GM13976 (cell line): ENCODE measurements at places on chromosomes 6 and 20.
A peak's percentile ranks its signal among the peaks of the same experiment; 100 is the strongest.

GRCh38 chr6:11714116-11714797 is 64.3 kb downstream of the ADTRP start:
- DNase-seq: peak; percentile 45

DNA sequence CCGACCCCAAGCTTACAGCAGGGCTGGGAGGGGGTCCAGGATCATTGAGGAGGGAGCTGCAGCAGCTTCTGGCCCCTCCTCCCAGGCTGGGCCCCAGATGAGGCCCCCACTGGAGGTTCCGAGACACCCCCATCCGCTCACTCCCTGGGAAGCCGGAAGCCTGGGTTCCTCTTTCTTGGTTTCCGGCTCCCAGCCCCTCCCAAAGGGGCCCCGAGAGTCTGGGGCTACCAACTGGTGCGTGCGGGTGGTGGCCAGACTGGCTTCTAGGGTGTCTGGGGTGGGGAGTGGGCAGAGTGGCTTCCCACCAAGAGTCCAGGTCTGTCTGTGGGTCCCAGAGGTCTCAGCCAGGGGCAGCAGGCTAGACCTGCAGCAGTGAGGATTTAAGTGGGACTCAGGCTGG is 2.2 kb downstream of the RGS19 start:
- DNase-seq: peak; percentile 75

DNA sequence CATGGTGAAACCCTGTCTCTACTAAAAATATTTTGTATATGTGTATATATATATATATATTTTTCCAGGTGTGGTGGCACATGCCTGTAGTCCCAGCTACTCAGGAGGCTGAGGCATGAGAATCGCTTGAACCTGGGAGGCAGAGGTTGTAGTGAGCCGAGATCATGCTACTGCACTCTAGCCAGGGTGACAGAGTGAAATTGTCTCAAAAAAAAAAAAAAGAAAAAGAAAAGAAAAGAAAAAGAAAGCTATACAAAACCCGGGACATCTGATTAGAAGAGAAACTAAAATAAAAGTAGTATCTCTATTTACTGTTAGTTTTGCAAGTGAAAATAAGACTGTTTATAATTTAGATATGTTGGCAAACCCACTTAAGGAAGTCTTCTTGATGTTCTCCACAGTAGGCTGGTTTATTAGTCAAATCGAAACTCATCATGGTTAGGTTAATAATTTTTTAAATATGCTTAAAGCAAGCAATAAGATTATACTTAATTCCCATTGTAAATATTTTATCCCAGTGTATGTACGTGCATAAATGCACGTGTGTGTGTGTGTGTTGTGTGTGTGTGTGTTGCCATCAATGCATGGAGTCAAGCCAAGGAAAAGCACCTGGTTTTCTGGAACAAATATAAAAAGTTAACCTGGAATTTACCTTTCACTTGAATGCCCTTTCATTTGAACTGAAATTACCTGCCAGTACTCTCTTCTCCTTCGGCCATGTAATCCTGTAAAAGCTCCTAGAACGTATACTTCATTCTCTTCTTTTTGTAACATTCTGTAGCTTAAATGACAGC is 7.1 kb downstream of the VNN2 start:
- peak; percentile 32 for DNase-seq

DNA sequence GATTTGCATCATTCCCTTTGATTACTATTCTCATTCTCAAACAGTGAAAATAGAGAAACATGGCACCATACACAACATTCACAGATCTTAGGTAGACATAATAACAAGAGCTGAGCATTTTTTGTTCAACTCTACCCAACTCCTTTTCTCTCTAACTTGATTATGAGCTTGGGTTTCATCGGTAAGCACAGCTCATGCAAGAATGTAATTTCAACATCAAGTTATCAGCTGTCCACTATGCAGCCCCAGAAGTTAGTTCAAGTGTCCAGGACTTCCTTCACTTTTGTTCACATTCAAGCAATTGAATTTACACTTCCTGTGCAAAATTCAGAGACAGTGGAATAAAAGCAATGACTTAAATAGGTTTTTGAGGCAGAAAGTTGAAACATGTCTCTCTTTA is 297.7 kb upstream of the SASH1 start:
- DNase-seq: no peak

DNA sequence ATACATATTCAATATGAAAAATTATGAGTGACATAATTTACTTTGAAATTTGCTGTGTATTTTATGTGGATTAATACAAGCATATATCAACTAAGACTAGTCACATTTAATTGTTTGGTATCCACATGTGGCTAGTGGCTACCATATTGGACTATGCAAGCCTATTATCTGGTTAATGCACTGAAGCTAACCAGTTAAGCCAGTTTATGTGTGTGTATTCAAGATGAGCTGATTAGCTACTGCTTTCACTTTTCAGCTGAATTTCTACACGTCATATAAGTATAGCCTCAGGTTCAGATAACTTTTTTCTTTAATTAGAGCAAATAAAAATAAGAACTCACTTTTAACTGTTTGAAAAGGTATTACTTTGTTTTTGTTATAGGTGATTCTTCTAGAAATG is 903.7 kb downstream of the TFAP2A start:
- no peak for DNase-seq

- no peak for DNase-seq
Measured at GRCh38 chr6:1572892-1573291, 36.8 kb upstream of the FOXC1 start.

DNA sequence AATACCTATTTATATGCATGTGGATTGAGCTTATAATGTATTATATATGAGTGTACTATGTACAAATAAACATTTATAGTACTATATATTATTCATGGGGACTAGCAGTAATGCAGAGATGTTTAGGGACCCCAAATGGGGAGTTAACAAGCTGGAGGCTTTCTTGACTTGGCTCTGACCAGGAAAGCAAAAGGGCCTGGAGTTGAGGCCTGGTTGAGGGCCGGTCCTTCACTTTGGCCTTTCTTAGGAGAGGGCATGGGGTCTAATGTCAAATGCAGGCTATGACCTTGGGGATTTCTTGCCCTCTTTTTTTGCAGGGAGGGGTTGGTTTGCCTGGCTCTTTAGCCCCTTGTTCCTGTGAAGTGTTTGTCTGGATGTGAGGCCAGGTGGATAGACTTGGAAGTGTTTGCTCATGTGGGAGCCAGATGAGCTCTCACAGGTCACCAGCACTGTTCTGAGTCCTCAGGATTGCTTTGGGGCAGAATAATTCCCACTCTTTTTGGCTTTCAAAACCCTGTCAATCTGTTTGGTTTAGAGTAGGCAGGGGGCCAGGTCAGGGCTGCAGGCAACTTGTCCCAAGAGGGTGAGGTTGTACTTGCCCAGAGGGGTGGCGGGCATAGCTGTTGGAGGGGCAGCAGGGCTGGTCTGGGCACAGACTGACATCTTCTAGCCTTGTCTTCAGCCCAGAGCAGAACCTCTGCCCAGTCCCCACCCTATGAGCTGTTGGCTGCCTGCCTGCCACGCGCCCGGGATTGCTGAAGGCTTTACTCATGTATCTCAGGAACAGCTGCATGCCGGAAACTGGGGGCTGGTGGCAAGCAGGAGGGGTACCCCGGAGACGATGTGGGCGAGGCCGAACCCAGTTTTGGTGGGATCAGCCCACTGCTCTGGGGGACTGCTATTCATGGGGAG is 14.6 kb downstream of the TJAP1 start:
- no peak for DNase-seq

- no peak for DNase-seq
Measured at GRCh38 chr20:64038224-64038564, 2.2 kb downstream of the C20orf204 start.

DNA sequence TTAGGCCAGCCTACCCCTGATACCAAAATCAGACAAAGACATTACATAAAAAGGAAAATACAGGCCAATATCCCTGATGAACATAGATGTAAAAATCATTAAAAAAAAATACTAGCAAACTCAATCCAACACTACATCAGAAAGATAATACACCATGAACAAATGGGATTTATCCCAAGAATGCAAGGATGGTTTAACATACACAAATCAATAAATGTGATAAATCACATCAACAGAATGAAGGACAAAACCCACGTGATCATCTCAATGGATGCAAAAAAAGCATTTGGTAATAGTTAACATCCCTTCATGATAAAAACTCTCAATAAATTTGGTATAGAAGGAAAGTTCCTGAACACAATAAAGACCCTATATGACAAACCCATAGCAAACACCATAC is 63.8 kb downstream of the SLC22A2 start:
- no peak for DNase-seq

DNA sequence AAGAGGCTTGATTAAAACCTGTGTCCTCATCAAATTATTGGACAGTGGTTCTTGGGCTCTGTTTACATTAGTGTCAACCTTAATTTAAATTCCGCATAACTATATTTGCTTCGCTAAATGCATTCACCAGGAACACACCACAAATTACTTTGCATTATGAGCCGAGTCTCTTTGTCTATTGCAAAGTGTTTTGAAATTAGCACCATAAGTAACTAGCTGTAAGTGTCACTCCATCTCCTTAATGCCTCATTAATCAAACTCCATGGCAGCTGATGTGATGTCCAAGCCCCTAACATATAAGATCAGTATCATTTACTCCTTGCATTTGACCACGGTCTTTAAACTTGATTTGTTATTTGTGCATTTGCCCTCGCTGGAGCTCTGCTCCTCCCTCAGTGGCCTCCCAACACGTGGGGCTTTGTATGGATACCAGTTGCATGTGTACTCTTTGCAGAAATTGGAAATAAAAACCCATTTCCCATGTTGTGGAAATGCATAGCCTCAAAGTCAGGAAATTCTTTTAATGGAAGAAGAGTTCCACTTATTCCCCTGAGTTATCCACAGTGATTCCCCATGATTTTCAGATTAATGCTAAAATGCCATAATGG is 24.6 kb downstream of the FOXA2 start:
- DNase-seq: no peak

DNA sequence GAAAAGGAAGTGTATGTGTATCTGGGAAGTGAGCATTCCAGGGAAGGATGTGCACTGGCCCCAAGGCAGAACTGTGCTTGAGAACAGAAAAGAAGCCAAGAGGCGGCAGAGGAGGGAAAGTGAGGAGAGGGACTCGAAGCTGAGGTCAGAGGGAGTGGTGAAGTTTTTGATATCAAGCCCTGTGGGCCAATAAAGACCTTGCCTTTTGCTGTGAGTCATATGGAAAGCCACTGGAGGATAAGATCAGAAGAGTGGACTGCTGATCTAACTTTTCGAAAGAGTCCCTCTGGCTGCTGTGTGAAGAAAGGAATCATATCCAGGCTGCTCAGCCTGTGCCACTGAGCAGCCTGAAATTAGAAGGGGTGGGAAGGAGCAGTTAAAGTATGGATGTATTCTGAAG is 99.4 kb downstream of the EYA4 start:
- no peak for DNase-seq

GRCh38 chr6:1609041-1609647 is 571 bp upstream of the FOXC1 start:
- DNase-seq: no peak

DNA sequence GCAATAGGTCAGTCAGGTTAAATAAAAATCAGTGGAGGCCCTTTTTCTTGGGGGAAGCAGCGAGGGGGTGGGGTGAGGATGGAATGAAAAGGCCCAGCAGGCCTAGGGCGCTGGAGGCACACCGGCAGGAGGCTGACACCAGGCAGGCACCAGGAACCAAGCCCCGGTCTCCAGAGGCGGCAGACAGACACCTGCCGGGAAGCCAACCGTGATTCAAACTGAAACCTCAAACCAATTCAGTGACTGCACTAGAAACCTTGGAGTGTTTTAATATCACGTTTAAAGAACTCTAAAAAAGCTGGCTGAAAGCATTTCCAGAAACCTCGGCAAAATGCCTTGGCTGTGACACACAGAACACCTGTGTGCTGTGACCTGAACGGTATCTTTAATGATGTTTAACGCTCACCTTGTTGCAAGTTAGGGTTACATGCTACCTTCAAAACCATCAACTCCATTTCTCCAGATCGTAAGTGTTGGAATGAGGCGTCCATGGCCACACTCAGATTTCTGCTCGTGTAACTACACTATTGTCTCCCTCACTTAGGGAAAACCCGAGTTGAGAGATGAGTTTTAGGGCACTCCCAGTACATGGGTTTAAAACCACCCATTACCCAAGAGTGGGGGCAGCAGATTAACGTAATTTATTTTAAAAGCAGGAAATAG is 27.2 kb downstream of the DIDO1 start:
- peak; percentile 79 for DNase-seq

- no peak for DNase-seq
Measured at GRCh38 chr6:38034274-38034914, 214.9 kb downstream of the ZFAND3 start.

GRCh38 chr6:24855395-24856245 is 56.9 kb upstream of the ARMH2 start:
- peak; percentile 73 for DNase-seq

DNA sequence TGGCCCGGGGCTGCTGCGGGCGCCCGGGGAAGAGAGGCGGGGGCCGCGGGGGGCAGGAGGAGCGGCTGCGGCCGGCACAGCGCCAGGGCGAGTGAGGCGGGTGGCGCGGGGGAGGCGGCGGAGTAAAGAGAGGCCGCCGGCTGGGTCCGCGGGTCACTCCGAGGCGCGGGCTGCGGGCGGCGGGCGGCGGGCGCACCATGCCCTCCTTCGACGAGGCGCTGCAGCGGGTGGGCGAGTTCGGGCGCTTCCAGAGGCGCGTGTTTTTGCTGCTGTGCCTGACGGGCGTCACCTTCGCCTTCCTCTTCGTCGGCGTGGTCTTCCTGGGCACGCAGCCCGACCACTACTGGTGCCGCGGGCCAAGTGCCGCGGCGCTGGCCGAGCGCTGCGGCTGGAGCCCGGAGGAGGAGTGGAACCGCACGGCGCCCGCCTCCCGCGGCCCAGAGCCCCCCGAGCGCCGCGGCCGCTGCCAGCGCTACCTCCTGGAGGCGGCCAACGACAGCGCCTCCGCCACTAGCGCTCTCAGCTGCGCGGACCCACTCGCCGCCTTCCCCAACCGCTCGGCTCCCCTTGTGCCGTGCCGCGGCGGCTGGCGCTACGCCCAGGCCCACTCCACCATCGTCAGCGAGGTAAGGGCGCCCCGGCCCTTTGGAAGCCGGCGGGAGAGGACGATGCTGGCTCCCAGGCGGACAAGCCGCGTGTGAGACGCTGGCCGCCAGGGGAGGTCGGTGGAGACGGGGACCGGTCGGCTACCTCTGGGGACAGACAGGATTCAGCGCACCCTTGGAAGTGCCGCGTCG is at the start of gene SLC22A3:
Gene SLC22A3 (plus strand): TSS at position 156 of the 797 bp plus-strand sequence. CDS start 42 bp downstream, at position 198.
- no peak for DNase-seq

GRCh38 chr6:26322645-26323482 is 42.1 kb upstream of the BTN3A2 start:
- peak; percentile 55 for DNase-seq

DNA sequence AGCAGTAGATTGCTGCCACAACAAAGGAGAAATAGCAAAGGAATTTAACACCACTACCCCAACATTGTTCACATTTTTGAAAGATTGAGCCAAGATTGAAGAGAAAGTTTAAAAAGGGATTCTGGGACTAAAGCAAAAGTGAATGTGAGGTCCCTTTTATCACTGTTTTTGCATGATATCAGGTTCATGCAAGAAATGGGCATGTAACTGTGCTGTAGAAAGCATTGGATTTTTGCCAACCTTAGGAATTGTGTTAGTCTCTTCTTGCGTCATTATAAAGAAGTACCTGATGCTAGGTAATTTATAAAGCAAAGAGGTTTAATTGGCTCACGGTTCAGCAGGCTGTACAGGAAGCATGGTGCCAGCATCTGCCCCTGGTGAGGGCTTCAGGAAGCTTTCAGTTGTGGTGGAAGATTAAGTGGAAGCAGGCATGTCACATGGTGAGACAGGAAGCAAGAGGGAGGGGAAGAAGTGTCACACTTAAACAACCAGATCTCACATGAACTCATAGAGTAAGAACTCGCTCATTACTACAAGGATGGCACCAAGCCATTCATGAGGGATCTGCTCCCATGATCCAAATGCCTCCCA is 4.6 kb upstream of the GJB7 start:
- DNase-seq: no peak

GRCh38 chr6:7219310-7219709 is 93.7 kb downstream of the SSR1 start:
- DNase-seq: no peak

- peak; percentile 82 for DNase-seq
Measured at GRCh38 chr6:31128093-31128676, 7.9 kb upstream of the CDSN start.
